ENCODE measurements at places on chromosomes 7 and 10.
A peak's percentile ranks its signal among the peaks of the same experiment; 100 is the strongest.

GRCh38 chr7:37590824-37591223 is 92.7 kb upstream of the GPR141 start:
- no peak for DNase-seq

- no peak for DNase-seq
These were observed 151.8 kb downstream of the WNT2 start for GRCh38 chr7:117171106-117171505.

GRCh38 chr7:7843972-7844371 is 124.6 kb upstream of the GLCCI1 start:
- DNase-seq: no peak

DNA sequence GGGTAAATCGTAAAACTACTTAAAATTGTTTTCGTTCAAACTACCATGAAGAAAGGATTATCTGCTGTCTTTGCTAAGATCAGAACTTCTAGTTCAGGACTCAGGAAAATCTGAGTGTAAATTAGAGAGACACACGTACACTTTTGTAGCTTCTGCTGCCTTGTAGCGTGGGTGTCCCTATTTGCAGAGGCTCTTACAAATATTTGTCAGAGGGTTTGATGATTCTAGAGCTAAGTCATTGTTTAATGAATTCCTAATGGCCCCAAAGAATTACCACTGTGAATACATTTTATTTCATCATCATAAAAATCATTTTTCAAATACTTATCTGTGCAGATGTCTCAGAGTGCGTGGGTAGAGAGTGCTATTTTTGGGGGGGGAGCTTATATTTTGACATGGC is 314.9 kb downstream of the LRMDA start:
- DNase-seq: no peak

- peak; percentile 23 for DNase-seq
These were observed 154.4 kb upstream of the SH2B2 start for GRCh38 chr7:102132209-102132752.

DNA sequence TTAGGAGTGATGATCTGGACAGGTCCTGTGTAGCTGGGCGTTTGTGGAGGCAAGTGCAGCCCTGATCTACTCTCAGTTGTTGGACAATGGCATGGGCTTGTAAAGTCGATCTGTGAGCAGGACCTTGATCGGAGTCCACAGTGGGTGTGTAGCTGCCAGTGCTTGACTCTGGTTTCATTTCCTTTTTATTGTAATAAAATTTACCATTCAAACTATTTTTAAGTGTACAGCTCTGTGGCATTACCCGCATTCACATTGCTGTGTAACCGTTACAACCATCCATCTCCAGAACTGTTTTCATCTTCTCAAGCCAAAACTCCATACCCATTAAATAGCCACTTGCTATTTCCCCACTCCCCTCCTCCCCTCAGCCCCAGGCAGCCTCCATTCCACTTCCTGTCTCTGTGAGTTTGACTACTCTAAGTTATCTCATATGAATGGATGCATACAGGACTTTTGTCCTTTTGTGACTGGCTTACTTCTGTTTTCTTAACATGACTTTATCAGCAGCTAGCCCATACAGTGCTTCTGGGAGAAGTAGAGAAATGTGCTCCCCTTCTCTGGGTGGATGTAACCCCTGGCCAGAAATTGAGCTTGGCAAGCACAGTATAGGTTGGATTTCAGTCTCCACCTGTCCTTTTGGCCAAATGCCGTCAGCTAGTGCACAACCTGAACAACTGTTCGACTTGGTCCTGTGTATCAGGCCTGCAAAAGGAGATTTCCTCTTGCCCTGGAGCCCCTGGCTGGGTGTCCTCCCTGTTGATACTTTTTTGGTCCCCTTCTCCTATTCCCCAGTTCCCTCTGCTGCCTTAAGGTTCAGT is 180.0 kb downstream of the LRMDA start:
- DNase-seq: peak; percentile 72

- no peak for DNase-seq
These were observed 115.1 kb downstream of the PON1 start for GRCh38 chr7:95209276-95209675.

DNA sequence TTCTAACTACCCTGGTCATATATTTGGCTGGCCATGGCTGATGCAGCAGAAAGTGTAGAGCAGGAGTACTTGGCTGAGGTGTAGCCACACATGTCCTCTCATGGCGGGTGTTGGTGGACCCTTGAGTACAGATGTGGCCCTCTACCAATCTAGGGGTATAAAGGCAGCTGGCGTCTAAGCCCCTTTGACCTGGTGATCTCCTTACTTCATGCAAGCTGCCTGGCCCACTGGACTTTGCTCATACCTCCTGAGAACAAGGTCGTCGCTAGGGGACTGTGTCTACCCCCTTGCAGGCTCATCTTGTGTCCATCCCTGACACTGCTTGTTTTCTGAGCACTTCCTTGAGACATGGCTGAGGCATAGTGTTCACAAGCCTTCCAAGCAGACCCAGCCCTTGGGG is 287.8 kb downstream of the RPS24 start:
- no peak for DNase-seq

- DNase-seq: peak; percentile 42
These were observed 12.5 kb upstream of the IL2RA start for GRCh38 chr10:6074489-6075301.

- no peak for DNase-seq
These were observed 2.6 kb upstream of the HPS1 start for GRCh38 chr10:98449287-98449686.

GRCh38 chr10:52895059-52895458 is 122.5 kb upstream of the MBL2 start:
- DNase-seq: no peak

DNA sequence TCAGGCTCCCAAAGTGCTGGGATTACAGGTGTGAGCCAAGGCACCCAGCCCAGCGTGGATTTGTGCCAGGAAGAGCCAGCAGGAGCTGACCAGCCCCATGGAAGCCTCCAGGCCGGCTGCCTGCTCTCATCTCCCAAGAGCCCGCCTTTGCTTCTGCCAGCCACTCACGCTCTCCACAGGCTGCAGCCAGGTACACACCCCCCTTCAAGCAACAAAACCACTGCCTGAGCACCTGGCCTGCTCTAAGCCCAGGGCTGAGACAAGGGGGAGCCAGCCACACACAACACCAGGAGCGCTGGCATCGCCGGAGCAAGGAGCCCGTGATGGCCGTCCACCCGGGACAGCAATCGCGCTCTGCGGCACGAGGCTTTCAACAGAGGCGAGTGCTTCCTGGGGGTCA is 34.5 kb downstream of the MAD1L1 start:
- DNase-seq: no peak

- no peak for DNase-seq
These were observed 13.3 kb upstream of the AKR1B10 start for GRCh38 chr7:134514106-134514505.

DNA sequence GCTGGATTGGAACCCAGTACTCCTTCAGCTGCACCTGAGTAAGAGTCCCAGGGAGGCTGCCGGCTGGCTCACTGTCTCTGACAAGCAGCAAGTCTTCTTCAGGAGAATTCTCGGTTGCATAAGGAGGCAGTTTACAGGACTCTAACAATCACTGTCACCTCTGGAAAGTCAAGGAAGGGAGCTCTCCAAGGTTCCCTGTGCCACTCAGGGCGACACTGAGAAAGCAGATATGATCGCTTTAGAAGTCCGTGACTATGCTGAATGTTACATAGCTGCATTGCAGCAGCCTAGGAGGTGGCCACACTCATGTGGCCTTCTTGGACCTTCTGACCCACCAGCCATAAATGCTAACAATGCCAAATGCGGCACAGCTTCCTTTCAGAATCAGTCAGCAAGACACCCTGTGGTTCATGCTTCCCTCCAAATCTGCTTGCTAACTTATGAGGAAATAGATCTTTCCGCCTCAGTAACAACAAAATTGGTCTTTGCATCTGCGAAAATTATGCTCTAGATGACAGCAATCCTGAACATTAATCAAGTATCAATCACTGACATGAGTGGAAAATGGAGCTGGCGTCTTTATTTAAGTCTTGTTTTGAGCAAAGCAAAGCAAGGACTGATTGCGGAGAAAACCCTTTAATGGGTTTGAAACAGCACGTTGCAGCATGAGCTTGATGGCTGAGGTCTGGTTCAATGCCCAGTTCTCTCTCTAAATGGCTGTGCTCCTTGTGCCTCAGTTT is 132.9 kb downstream of the ATXN7L1 start:
- DNase-seq: no peak

- DNase-seq: peak; percentile 53
These were observed 171.4 kb upstream of the INHBA start for GRCh38 chr7:41874201-41874785.

GRCh38 chr10:61318429-61318828 is 134.8 kb downstream of the TMEM26 start:
- DNase-seq: no peak

Measured in NB4 (cell line).